ENCODE measurements at places on chromosomes 1 and 21. TPM values are rescaled to one million over a fixed set of nuclear protein-coding genes. Genes with fewer than 3 reads are reported as not detected.

GRCh38 chr1:184890539-184890973 is 83.8 kb downstream of the NIBAN1 start:
- no peak for DNase-seq

GRCh38 chr1:233582439-233582838 is 31.5 kb upstream of the KCNK1 start:
- DNase-seq: no peak

- DNase-seq: peak; percentile 59
These were observed 859 bp upstream of the LRRC8B start for GRCh38 chr1:89523572-89524368.

- no peak for DNase-seq
These were observed 118.8 kb downstream of the PTBP2 start for GRCh38 chr1:96840396-96840795.

DNA sequence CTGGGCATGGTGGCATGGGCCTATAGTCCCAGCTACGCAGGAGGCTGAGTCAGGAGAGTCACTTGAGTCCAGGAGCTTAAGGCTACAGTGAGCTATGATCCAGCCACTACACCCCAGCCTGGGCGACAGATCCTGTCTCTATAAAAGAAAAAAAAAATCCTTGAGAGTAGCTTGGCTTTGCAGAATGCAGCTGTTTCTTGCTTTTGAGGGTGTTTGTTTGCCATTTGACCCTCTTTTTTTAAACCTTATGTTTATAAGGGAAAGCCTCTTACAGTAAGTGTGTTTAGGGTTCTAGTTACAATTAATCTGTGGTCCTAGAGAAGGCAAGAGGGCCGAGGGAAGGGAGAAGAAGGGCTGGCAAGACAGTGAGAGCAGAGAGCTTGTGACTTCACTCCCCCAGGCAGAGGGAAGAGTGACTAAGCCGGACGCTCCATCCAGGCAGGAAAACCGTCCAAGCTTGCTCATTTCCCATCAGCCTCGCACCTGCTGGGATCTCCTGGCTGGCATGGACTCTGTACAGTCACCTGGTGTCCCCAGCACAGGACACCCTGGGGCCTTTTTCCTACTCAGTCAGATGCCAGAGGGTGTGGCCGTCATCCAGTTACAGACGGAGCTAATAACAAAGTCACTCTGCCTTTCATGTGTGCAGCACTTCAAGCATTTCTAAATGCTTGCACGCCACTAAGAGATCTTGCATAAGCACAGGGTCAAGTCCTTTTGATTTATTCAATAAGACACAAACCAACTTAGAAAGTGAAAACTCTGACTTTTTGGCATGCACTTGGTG is 55.5 kb upstream of the PSEN2 start:
- peak; percentile 47 for DNase-seq

- DNase-seq: no peak
These were observed 176.3 kb upstream of the EDN2 start for GRCh38 chr1:41660570-41661427.

- peak; percentile 69 for DNase-seq
These were observed 137.8 kb downstream of the LMX1A start for GRCh38 chr1:165218731-165219130.

DNA sequence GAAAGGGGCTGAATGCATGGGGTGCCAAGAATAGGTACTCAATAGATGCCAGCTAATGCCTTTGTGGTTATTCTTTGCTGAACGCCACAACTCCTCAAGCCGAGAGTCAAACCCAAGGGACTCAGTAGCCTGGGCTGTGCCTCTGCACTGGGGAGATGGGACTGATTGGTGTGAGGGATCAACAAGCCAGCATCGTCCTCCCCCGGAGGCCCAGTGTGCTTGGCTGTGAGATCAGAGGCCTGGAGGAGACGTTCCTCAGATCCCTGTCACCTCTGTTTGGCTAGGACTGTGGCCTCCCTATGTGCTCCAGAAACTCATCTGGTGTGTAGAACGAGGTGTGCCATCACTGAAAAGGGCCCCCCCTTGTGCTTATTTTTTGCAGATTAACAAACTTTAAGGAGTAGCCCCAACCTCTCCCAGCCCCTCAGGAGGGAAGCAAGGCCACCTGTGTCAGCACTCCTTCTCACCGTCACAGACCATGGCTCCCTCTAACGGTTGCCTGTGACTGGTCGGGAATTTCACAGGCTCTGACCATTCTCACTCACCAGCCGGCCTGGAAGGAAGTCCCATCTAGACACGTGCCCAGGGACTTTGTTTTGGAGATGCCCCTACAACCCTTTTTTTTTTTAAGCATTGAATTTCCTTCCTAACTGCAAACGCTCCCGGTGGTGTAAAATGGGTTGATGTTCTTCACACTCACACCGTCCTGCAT is 194.0 kb upstream of the VAMP3 start:
- DNase-seq: no peak

- no peak for DNase-seq
These were observed 198.7 kb downstream of the ZC3H11B start for GRCh38 chr1:219414250-219414649.

- DNase-seq: no peak
These were observed 45.3 kb upstream of the SAMSN1 start for GRCh38 chr21:14591377-14591776.

- DNase-seq: no peak
These were observed 5.0 kb upstream of the KIAA0040 start for GRCh38 chr1:175197531-175197930.

- DNase-seq: no peak
These were observed 706.3 kb downstream of the ADGRL2 start for GRCh38 chr1:82507011-82507410.

DNA sequence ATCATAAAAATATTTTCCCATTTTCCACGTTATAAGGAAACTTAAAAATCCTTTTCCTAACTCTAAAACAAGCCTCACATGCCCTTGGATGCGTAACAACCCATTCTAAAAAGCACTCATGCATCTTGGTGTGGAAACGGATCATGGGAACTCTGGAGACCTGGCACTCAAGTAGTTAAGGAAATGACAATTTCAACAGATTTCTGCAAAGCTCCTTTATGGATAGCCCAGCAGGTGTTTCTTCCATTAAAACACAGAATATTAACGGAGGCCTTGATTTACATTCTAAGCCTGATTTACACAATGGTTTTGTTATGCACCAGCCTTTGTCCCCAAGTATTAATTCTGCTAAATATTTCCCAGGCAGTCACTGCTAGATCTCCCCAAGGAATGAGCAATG is 12.9 kb downstream of the PARS2 start:
- no peak for DNase-seq

- DNase-seq: no peak
These were observed 161.3 kb downstream of the PCBP3 start for GRCh38 chr21:45804809-45805313.

GRCh38 chr1:12447849-12448312 is 170.1 kb downstream of the DHRS3 start:
- no peak for DNase-seq

The PMF1 gene
- 85.0 TPM for polyA plus RNA-seq

The BRDT gene
- polyA plus RNA-seq: not detected

The MXRA8 gene
- polyA plus RNA-seq: 147 TPM

The TNFRSF4 gene
- 1.0 TPM for polyA plus RNA-seq

The TMEM53 gene
- 11.7 TPM for polyA plus RNA-seq

The CCDC27 gene
- polyA plus RNA-seq: 0.20 TPM

The ADGRL2 gene
- 180 TPM for polyA plus RNA-seq

The KRTAP24-1 gene
- not detected for polyA plus RNA-seq

The MNDA gene
- 2.5 TPM for polyA plus RNA-seq

The LAMB3 gene
- polyA plus RNA-seq: 0.58 TPM

The PLA2G2F gene
- polyA plus RNA-seq: 0.37 TPM

The DR1 gene
- 53.8 TPM for polyA plus RNA-seq
